Stimulated activated CD4-positive, alpha-beta T cell treated with anti-CD3 and anti-CD28 coated beads, TNF-alpha, amount 100 ng/mL, for 48 hours (primary cell): ENCODE measurements at places on chromosomes 6 and 20.

DNA sequence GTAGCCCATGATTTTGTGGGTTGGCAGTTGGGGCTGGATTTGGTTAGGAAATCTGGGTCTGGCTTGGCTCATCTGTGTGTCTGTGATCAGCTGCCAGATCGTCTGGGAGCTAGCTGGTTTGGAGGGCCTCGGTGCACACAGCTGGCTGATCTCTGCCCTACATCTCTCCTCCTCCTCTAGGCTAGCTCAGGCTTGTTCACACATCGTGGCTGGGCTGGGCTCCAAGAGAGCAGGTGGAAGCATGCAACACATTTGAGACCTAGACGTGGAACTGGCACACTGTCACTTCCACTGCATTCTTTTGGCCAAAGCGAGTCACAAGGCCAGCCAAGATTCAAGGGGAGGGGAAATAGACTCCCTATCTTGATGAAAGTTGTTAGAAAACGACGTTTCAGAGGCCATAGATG lies 15.9 kb downstream of the NDUFAF5 start:
- no peak for DNase-seq

GRCh38 chr20:56439771-56440291 lies 27.8 kb downstream of the CASS4 start:
- DNase-seq = no peak

GRCh38 chr20:8117636-8118035 lies 14.4 kb upstream of the PLCB1 start:
- no peak for DNase-seq

- peak; percentile 10 for DNase-seq
These were observed 106.5 kb upstream of the LAMP5 start for GRCh38 chr20:9407805-9408421.

DNA sequence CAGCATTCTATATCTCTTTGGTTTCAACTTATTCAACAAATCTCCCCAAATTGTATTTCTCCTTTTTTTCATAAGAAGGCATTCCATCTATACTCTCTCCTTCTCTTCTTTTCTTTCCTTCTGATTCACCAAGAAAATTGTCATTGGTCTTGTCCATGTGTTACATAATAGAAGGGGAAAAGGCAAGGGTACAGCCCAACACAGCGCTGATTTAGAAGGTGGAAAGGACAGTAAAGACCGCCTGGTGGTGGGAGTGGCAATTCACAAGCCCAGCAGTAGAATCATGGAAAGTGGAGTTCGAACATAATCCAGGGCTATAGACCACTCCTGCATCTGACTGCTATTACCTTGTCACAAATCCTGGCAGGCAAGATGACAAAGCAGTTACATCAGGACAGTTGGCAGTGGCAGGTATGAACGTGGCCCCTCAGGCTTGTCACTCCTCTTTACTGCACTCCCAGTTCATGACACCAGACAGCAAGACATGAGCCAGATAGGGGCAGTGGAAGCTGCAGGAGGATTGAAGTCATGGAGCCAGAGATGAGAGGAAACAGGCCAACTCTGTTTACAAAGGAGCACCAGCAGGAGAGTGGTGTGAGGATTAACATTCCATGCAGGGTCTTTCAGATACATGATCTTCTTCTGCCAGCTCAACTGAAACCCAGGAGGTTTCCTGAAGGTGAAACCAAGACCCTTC lies 2.1 kb upstream of the TNFAIP3 start:
- no peak for DNase-seq

DNA sequence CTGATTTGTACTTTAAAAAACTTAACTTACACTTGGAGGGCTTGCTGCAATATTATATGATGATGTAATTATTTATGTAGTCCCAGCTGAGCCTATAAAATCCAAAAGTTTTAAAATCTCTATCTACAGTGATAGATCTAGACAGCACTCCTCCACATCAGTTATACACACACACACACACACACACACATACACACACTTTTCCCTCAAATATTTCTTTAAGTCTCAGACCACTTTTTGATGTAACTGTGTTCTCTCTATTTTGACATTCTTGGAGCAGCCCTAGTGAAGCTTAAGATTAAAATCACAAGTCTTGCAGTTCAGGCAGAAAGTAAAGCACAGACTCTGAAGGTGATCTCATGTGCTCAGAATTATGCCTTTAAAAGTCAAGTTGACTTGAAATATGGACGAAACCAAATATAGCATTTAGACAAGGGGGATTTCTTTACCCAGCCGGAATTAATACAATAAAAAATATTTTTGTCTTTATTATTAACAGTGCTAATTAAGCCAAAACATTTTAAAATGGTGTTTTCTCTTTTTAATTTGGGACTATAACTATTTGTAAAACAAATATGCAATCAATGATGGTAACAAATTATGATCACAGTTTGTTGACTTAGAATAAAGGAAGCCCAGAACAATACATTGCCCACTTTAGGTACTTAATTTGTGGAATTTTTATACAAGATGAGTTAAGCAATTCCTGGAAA lies 63.5 kb upstream of the TMEM30A start:
- no peak for DNase-seq

DNA sequence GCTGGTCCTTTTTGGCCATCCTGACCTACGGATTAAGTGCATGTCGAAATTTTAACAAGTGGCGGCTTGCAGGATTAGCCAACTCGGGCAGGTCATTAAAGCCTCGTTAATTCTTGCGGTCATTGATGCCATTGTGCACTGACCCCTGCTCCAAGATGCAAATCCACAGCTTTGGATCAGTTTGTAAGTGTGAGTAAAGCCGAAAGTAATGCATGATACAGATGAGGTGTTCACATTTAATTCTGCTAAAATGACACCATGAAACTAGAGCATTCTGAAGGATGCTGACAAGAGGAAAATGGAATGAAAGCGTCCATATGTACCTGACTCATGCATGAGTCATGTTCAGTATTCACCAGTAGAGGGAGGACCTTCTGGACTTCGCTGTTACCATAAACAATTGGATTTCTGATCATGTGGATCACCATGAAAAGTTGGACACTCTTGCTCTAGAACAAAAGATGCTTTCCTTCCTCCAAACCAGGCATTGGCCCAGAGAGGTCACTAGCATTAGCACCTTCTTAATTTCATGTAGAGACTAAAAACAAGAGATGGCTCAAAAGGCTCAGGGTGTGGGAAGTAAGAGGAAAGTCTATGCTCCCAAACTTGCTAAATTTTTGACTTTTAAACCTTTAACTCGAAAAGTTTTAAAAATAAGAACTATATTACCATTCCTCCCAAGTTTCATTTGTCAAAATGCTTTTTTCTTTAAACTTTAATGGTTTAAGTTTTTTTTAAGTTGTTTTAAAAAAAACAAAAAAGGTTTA lies 48.0 kb downstream of the MUC22 start:
- DNase-seq = no peak

GRCh38 chr6:45302832-45303231 lies 25.3 kb upstream of the RUNX2 start:
- no peak for DNase-seq

DNA sequence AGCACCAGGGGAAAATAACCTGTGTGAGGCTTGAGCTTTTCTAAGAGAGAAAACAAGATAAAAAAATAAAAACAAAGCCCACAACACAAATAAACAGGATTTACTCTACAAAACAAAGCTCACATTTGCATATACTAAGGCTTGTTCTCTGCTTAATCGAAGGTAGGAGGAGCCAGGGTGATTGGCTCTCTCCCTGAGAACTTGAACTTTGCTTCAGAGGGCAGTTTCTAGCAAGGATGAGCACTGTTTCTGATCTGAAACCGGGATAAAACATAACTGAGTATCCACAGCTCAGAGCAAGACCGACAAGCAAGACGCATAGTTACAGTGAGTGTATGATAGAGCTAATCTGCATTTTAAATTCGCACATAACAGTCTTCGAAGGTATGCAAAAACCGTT lies 200.6 kb downstream of the PRKN start:
- DNase-seq = no peak

DNA sequence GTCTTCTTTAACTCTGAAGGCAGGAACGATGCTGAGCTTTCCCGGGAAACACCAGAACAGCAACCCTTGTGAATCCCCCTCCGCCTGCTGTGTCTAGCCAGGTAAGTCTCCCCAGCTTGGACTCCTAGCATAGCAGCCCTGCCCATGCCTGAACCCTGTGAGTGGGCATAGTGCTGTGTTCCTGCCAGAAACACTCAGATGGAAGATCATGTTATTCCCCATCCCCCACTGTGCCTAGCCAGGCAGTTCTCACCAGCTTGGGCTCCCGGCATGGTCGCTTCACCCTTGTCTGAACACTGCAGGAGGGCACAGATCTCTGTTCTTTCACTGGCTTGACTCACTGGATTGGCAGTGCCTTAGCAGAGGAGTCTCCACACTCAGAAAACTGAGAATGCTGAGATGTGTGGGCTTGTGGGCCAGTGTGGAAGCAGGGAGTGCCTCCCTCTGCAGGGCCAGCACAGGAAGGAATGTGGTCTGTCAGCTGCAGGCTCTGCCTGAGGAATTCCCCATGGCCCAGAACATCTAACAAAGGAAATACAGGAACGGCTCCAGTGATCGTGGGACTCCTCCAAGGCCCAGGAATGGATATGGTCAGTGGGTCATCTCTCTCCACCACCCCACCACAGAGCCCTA lies 440.1 kb upstream of the ADGRB3 start:
- no peak for DNase-seq

DNA sequence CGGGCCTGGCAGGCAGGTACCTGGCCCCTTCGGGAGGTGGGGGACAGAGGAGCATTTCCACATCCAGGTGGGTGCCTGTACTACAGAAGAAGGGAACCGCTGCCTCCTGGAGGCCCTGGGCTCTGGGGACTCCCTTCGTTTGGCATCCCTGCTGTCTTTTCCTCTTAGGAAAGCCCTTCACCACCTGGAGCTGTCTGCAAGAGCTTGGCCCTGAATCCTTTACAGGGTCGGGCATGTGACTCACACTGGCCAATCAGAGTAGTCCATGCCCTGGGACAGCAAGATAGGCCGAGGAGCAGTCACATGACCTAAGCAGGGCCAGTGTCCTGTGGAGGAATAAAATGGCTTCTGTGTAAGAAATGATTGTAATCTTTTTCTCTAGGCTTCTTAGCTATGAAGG lies 224.9 kb downstream of the ANKRD60 start:
- DNase-seq = no peak

DNA sequence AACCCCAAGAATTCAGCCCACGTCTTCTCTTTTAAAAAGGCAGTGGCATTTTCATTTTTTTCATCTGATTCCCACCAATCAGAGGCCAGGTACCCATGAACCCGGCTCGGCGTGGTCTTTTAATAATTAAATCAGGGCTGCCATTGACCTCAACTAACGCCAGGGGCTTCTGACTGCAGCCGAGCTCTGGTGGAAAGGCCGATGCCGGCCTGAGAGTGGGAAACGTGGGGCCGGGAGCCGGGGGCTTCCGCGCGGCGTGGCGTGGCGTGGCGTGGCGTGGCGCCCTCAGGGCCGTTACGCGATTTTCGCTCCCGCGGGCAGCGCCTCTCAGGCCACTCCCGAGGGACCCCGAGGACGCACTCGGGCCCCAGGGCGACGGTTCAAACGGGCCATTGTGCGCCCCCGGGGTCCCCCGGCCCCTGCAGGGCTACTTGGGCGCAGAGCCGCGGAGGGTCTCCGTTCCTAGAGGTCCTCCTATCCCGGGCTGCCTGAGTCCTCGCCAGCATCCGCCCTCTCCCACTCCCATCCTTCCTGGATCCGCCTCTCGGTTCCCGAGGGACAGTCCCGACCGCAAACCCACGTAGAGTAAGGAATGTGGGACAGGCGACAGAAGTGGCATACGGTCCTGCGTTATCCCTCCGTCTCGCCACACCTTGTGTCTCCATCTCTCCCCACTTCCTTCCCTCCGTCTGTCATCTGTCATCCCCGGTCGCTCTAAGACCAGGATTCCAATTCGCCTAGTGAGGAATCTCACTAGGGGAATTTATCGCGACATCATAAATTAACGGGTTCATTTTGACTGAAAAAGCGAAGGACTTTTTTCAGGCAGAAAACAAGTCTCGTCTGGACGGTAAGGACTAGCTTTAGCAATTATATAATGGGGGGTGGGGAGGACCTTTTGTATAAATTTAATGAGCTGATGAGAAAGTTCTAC lies 876 bp upstream of the TBPL1 start:
- DNase-seq = no peak

- no peak for DNase-seq
These were observed 313.1 kb downstream of the GRIK2 start for GRCh38 chr6:101706576-101706975.

- no peak for DNase-seq
These were observed 120.0 kb downstream of the CEBPB start for GRCh38 chr20:50310673-50311051.

- no peak for DNase-seq
These were observed 56.1 kb downstream of the MEP1A start for GRCh38 chr6:46849361-46849690.

DNA sequence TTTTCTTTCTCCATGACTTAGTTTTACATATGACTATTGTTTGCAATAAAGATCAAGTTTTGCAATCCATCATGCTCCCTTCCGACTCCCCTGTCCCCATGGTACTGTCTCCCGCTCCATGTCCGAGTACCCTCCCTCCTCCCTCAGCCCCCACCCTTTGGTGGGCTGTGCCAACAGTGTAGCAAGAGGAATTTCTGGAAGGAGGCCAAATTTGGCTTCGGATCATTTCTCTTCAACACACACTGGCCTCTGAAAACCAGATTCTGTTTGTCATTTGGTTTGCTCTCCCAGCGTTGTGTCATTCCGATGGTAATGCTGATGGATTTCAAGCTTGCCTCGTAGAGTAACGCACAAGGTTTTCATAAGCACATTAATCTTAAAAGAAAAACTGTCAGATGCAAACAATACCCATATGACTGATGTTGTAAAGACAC lies 22.9 kb upstream of the PAX1 start:
- no peak for DNase-seq

DNA sequence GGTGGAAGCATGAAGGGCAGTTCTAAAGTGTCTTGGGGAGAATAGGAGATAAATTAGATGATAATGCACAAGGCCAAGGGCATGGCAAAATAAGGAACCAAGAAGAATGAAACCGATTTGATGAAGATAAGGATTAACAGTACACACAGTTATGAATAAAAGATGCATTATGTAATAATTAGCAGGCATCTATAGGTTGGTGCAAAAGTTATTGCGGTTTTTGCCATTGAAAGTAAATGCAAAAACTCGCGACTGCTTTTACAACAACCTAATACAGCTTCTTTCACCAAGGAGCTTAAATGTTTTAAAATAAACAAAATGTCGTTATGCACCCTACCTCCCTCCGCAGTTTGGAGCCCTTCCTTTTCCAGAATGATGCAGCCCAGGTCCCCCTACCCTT lies 29.0 kb downstream of the MAS1 start:
- no peak for DNase-seq

DNA sequence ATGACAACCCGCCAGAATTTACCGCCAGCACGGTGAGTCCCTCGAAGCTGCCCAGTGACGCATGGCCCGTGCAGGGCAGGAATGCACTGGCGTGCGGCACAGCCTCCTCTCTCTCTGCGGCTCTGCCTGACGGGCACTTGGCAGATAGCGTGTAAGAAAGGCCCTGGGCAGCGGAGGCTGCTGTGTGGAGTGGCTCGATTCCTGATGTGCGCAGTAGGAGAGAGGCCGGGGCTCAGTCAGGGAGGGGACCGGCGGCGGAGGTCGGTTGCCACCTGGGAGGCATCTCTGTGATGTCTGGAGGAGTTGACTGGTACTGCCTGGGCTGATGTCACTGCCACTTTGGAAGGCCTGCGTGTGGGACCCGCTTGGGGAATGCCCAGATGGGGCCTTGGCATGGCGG lies 170.7 kb downstream of the TAF4 start:
- DNase-seq = no peak
